ENCODE measurements at places on chromosomes 1 and 21. TPM values are rescaled to one million over a fixed set of nuclear protein-coding genes. Genes with fewer than 3 reads are reported as not detected.

DNA sequence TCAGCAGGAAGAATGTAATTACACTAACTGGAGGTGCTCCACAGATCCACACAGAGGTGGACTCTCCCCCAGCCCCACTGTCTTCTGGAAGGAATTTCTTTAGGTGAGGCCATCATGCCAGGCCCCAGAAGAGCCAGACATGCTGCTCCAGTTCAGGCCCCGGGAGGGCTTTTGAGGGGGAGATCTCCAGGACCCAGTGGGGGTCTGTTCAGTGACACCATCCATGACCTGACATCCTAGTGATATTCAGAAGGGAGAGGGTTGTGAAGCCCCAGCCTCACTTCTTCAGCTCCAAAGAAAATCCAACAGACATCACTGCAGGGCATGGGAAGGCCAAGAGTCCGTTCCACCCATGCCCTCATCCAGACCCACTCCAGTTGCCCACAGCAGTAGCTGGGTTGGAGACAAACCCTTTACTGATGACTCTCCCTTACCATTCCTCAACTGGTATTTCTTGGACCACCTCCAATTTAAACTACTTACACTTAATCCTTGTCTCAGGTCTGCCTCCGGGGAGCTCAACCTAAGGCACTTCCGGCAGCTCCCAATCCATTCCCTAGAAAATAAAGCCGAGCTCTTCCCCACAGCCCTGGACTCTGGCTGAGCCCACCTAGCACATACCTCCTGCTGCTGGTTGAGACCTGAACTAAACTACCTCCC is 39.2 kb downstream of the CSMD2 start:
- no peaks in the 10 kb centered on the region for H3K36me3 ChIP-seq
- no peak overlapping the region for H3K4me3 ChIP-seq
- H3K4me1 ChIP-seq: no peaks in the 10 kb centered on the region
- H3K27me3 ChIP-seq: no peaks in the 10 kb centered on the region

GRCh38 chr1:154845879-154846278 is 24.2 kb downstream of the KCNN3 start:
- no peak for DNase-seq
- H3K36me3 ChIP-seq: no peaks in the 10 kb centered on the region
- H3K27me3 ChIP-seq: no peaks in the 10 kb centered on the region
- no peak overlapping the region for H3K27ac ChIP-seq

DNA sequence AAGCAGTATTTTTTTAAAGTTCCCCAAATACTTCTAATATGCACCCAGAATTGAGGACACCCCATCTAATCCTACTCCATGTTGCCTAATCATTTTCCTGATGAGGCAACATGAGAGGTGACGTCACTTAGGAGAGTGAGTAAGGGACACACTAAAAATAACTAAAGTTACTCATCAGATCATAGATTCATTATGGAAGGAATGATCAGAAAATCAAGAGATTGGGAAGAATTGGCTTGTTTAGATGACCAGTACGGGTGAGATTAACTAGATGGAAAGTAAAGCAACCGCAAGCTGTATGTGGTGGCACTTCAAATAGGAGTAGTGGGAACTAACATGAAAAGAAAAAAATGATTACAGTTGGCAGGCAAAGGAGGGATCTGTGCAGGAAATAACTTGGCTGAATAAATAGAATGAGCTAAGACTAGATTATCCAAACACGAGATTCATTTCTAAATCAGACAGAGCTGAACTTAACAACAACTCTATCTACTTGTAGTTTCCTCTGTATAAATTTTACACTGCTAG is 61.4 kb upstream of the CXADR start:
- peaks cover 4% of the 10 kb centered on the region for H3K27me3 ChIP-seq
- H3K4me3 ChIP-seq: no peak overlapping the region
- no peaks in the 10 kb centered on the region for H3K36me3 ChIP-seq
- DNase-seq: no peak

- no peak overlapping the region for H3K27ac ChIP-seq
- no peaks in the 10 kb centered on the region for H3K36me3 ChIP-seq
- H3K27me3 ChIP-seq: no peaks in the 10 kb centered on the region
- no peak for DNase-seq
- H3K4me1 ChIP-seq: no peaks in the 10 kb centered on the region
Measured at GRCh38 chr21:39373634-39374033, 24.7 kb upstream of the HMGN1 start.

GRCh38 chr1:210360852-210361477 is 32.3 kb downstream of the HHAT start:
- H3K4me3 ChIP-seq: no peak overlapping the region
- peaks cover 5% of the 10 kb centered on the region for H3K4me1 ChIP-seq
- H3K36me3 ChIP-seq: no peaks in the 10 kb centered on the region
- no peaks in the 10 kb centered on the region for H3K27me3 ChIP-seq

GRCh38 chr1:215860833-215861232 is 293.7 kb downstream of the KCTD3 start:
- no peaks in the 10 kb centered on the region for H3K4me1 ChIP-seq
- H3K27ac ChIP-seq: no peak overlapping the region
- no peak for DNase-seq
- H3K4me3 ChIP-seq: no peak overlapping the region
- no peaks in the 10 kb centered on the region for H3K36me3 ChIP-seq

GRCh38 chr1:227437495-227438008 is 119.3 kb upstream of the CDC42BPA start:
- no peaks in the 10 kb centered on the region for H3K4me1 ChIP-seq
- H3K36me3 ChIP-seq: no peaks in the 10 kb centered on the region
- peak overlapping the region; percentile 15 for H3K4me3 ChIP-seq

GRCh38 chr1:111553196-111553595 is 49.8 kb upstream of the ADORA3 start:
- no peak overlapping the region for H3K27ac ChIP-seq
- no peak for DNase-seq
- no peaks in the 10 kb centered on the region for H3K36me3 ChIP-seq
- no peaks in the 10 kb centered on the region for H3K4me1 ChIP-seq

- peak; percentile 73 for DNase-seq
- peak overlapping the region; percentile 65 for H3K4me3 ChIP-seq
- H3K4me1 ChIP-seq: peaks cover 40% of the 10 kb centered on the region
- H3K36me3 ChIP-seq: no peaks in the 10 kb centered on the region
- H3K27ac ChIP-seq: peak overlapping the region; percentile 93
- no peaks in the 10 kb centered on the region for H3K27me3 ChIP-seq
Measured at GRCh38 chr21:32770871-32771523, 558 bp downstream of the PAXBP1 start.

DNA sequence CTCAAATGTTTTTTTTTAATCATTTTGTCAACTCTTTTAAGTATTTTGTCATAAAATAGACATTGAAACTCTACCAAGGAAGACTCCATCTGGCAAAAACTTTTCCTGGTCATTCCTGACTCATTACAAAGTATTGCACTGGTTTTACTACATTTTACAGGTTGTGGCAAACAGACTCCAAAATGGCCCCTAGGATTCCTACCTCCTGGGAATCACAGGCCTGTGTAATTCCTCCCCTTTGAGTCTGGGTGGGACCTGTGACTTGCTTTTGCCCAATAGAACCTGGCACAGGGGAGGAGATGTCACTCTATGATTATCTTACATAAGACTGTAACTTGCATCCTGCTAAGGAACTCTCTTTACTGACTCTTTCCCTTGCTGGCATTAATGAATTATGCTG is 123.6 kb upstream of the KCNJ6 start:
- no peaks in the 10 kb centered on the region for H3K27me3 ChIP-seq
- H3K27ac ChIP-seq: no peak overlapping the region
- no peak for DNase-seq
- no peaks in the 10 kb centered on the region for H3K36me3 ChIP-seq
- H3K4me3 ChIP-seq: no peak overlapping the region

- H3K4me1 ChIP-seq: peaks cover 8% of the 10 kb centered on the region
- H3K4me3 ChIP-seq: no peak overlapping the region
- H3K27me3 ChIP-seq: no peaks in the 10 kb centered on the region
- DNase-seq: no peak
Measured at GRCh38 chr21:43337901-43338655, 88.9 kb downstream of the SIK1 start.

DNA sequence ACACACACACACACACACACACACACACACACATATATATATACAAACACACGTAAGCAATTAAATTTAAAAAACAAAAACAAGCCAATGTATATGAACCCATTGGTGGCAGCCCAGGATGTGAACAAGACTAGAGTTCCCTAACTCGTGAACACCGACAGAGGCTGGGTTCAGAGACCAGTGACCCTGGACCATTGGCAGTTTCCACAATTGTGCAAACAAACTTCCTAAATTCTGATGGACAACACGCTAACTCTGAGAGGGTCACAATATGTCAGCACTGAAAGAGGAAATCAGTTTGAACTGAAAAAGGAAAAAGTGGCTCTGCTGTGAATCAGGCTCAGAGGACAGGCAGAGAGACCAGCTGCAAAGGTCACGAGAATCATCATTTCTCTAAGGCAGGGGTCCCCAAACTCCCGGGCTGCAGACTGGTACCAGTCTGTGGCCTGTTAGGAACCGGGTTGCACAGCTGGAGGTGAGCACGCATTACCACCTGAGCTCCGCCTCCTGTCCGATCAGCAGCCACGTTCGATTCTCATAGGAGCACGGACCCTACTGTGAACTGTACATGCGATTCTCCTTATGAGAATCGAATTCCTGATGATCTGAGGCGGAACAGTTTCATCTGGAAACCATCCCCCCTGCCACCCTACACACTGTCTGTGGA is 50.5 kb upstream of the ERO1B start:
- no peaks in the 10 kb centered on the region for H3K4me1 ChIP-seq
- no peak for DNase-seq
- no peak overlapping the region for H3K27ac ChIP-seq
- no peak overlapping the region for H3K4me3 ChIP-seq
- H3K27me3 ChIP-seq: no peaks in the 10 kb centered on the region

DNA sequence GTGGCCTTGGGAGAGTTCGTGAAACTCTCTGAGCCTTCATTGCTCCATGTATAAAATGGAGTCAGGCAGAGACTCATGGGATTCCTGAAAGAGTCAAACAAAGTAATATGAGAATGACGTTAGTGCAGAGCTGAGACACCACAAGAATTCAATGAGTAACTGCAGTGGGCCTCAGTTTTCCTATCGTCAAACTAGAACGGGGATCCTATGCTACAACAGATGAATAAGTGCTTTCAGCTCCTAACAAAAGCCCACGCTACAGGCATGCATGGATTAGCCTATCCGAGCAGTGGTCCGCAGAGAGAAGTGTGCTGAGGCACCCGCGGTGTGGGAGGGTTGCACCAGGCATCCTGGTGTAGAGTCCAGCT is 124.7 kb downstream of the SYF2 start:
- no peak overlapping the region for H3K27ac ChIP-seq
- H3K36me3 ChIP-seq: no peaks in the 10 kb centered on the region
- no peaks in the 10 kb centered on the region for H3K4me1 ChIP-seq
- DNase-seq: no peak
- peaks cover 4% of the 10 kb centered on the region for H3K27me3 ChIP-seq

- no peak overlapping the region for H3K4me3 ChIP-seq
- DNase-seq: no peak
- no peak overlapping the region for H3K27ac ChIP-seq
- peaks cover 3% of the 10 kb centered on the region for H3K4me1 ChIP-seq
Measured at GRCh38 chr21:37673801-37674575, 242.3 kb downstream of the KCNJ6 start.

DNA sequence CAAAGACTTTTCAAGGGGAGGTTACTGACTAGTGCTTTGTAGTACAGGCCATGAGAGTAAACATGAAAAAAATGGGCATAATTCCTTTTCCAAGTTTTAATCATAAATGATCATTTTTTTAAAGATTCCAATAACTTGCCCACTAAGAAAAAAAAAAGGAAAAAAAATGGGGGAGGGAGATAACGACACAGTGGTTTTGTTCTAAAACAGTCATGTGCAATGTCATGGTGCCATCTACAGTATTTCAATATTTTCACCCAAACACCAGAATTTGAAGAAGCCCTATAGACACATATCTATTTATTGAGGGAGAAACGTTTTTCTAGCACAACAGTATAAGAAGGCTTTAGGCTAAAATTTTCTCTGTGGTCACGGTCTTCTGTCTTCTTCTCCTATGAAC is 250.2 kb downstream of the LTN1 start:
- no peaks in the 10 kb centered on the region for H3K27me3 ChIP-seq
- DNase-seq: no peak
- no peaks in the 10 kb centered on the region for H3K36me3 ChIP-seq

DNA sequence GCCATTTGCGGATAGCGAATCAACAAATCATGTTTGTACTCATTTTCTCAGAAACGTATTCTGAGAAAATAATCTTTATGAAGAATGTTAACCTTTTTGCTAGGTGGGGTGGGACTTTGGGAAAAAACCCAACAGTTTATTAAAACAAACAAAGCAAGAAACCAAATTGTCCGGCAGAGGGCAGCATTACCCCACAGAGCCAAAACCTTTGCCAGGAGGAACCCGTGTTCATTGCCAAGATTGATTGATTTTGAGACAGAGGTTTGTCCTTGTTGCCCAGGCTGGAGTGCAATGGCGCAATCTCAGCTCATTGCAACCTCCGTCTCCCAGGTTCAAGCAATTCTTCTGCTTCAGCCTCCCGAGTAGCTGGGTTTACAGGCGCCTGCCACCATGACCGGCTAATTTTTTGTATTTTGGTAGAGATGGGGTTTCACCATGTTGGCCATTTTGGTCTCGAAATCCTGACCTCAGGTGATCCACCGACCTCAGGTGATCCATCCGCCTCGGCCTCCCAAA is 70.8 kb upstream of the RHOU start:
- no peak overlapping the region for H3K27ac ChIP-seq
- H3K4me3 ChIP-seq: no peak overlapping the region
- H3K27me3 ChIP-seq: peaks cover 5% of the 10 kb centered on the region
- no peak for DNase-seq
- H3K4me1 ChIP-seq: peaks cover 5% of the 10 kb centered on the region

DNA sequence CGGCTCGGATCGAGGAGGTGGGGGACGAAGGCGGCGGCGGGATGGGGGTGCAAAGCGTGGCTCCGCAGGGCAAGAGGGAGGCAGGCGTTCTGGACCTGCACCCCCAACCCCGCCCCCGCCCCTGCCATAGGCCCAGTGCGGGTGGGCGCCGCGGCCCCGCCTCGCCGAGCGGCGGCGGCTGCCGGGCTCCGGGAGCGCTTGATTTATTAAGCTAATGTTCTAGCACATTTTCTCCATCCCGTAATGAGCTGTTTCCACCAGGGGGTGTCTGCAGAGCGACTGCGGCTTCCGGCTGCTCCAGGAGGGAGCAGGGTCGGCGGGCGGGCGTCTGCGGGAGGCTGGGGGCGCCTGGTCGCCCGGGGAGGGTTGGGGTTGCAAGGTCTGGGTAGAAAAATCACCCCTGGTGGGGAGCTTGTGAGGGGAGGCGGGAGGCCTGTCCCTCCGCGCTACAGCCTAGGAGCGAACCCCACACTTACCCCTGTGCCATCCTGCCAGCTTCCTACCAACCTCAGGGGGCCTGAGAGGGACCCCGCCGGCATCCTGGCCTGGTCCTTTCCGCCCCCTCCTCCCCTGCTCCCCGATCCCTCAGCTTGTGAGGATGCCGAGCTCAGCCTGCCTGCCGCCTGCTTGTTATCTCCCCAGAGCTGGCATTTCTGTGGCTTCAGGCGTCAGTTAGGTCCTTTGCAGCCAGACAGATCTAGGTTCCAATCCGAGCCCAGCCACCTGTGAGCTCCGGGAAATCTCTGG is 48.5 kb upstream of the ACOT11 start:
- H3K27me3 ChIP-seq: peaks cover 62% of the 10 kb centered on the region
- no peaks in the 10 kb centered on the region for H3K36me3 ChIP-seq
- H3K27ac ChIP-seq: no peak overlapping the region
- H3K4me1 ChIP-seq: peaks cover 8% of the 10 kb centered on the region
- DNase-seq: no peak

The TLR5 gene
- total RNA-seq: 27.6 TPM

The NPR1 gene
- total RNA-seq: 26.9 TPM

The C1orf226 gene
- 8.5 TPM for total RNA-seq

The SZRD1 gene
- 114 TPM for total RNA-seq

The FAM177B gene
- not detected for total RNA-seq

The TMEM82 gene
- not detected for total RNA-seq

The FAM76A gene
- 19.3 TPM for total RNA-seq

The DPYD gene
- 63.3 TPM for total RNA-seq

The C1orf185 gene
- total RNA-seq: not detected
